Activated naive CD8-positive, alpha-beta T cell treated with anti-CD3 and anti-CD28 coated beads for 36 hours (primary cell): ENCODE measurements at places on chromosomes 4 and X. TPM values are rescaled to one million over a fixed set of nuclear protein-coding genes. Genes with fewer than 3 reads are reported as not detected.
A peak's percentile ranks its signal among the peaks of the same experiment; 100 is the strongest.

DNA sequence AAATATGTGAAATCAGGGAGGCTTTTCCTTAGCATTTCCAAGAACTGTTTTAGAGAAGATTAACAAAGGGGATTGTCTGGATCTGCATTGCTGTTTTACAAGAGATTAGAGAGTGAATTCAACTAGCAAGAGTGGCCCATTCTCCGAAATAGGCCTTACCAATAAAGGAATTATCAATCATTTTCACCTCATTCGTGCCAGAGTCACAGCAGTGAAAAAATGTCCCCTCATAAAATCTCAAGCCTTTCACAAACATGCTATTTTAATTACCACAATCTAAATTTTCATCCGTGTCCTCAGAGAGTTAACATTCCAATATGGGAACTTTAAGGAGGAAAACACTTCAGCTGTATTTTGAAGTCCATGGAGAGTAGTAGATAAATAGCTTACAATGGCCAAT lies 979.6 kb downstream of the RPA4 start:
- no peak for DNase-seq

WNK3 gene
- total RNA-seq, result 1.0 TPM

DNA sequence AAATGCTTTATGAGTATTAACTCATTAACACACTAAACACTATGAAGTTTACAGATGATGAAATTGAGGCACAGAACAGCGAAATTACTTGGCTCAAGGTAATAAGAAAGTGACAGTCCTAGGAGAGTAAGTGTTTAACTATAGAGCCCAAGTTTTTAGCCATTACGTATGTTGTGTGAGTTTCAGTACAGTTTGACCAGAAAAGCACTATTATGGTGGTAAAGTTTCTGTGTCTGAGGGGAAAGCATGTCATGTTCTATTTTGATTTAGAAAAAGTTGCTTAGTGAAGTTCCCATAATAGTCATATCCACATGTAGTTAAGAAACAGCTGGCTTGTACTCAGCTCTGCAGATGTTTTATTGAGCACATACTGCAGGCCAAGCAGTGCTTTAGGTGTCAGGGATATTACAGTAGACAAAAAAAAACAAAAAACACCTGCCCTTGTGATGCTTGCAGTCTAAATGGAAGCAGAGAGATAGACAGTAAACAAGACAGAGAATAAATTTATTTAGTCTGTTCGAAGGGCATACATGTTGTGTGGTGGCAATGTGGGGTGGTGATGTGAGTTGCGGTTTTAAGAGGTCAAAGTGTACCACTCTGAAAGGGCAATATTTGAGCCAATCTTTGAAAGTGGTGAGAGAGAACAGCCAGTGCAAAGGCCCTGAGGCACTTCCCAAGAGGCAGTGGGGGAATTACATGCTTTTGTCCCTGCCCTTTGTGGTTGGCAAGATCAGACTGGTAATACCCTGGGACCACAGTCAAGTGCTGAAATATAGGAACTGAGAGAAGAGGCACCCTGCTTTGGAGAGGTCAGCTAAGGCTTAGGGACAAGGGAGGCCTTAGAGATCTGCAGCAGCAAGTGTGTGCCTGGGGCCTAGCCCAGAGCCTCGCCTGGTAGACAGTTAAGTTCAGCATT lies 6.2 kb downstream of the TMEM131L start:
- no peak for DNase-seq

DNA sequence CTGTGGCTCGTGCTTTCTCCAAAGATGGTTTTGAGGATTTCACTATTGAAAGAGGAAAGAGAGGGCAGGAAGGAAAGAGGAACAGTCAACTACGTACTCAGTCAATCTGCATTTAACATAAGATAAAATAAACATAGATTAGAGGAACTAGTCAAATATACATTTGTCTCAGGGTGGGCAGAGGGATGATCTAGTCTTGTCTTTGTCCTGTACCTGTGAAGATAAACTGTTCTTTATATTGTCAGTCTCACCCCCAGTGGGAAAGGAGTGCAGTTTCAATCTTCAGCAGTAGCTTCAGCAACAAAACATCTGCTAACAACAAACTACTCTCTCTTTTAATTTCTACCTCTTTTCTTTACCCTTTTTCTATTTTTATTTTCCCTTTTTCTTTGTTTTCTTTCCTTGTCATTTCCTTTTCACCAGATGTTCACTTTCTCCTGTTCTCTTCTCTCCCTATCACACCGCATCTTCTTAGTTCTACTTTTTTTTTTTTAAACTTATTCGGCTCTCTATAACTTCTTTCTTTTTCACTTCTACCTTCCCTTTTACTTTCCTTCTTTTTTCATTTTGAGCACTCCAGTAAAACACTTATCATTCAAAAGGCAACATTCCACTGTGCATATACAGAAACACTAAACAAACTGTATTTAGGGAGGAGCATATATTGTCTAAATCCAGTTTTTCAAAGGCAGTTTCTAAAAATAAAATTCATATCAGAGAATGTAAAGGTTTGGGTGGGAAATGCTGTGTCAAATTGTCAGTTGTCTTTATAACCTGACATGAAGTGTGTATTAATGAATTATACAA lies 51.4 kb upstream of the GUCY1A1 start:
- no peak for DNase-seq

- DNase-seq, result no peak
Measured at GRCh38 chr4:4838051-4838935, 21.2 kb upstream of the MSX1 start.

MEPE gene
- not detected for total RNA-seq

ETDC gene
- not detected for total RNA-seq

GBA3 gene
- total RNA-seq, result not detected

ZFP92 gene
- total RNA-seq, result 1.3 TPM

- no peak for DNase-seq
Measured at GRCh38 chrX:139388254-139388653, 142.3 kb upstream of the F9 start.

DNA sequence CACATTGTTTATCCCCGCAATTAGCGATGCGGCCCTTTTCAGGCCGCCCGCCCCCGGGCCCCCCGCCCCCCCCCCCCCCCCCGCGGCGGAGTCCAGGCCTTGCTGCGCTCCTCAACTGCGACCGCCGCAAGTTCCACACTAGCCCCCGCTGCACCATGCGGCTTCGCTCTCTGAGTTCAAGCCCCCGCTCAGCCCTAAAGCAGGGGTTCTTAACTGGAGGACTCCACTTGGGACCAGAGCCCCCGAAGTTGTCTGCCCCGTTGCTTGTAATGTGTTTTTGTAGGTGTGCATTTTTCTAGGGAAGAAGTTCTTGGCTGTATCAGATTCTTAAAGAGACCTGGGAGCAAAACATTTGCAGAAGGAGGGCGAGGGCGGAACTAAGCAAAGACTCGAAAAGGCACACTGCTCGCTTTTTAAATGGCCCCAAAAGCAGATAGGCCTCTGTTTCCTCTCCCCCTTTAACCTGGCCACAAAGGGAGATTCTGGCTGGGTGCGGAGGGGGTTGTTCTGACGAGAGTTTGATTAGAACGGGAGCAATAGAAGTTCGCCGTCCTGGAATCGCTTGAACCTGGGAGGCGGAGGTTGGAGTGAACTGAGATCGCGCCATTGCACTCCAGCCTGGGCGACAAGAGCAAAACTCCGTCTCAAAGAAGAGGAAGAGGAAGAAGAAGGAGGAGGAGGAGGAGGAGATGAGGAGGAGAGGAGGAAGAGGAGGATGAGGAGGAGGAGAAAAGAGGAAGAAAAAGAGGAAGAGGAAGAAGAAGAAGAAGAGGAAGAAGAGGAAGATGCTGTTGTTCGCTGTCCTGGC lies 2.3 kb upstream of the MSX1 start:
- no peak for DNase-seq

STOX2 gene
- not detected for total RNA-seq

GRCh38 chrX:69314436-69315348 lies 149.4 kb upstream of the PJA1 start:
- DNase-seq, result no peak

GRCh38 chr4:150952167-150952845 lies 62.8 kb downstream of the LRBA start:
- DNase-seq, result no peak

DNA sequence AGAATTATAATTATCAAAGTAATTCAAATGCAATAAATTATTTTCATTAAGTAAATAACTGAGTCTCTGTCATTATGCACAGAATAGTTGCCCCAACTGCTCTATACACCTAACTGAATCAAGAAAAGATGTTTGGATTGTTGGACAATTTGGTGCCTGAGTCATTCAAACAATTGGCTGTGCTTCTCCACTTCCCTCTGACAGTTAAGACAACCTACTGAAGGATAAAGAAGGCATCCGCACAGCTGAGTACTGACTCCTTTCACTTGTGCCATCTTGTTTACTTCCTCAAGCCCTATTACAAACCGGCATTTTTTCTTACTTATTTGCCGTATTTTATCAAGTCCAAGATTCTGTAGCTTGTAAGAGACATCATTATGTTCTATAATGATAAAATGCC lies 110.6 kb upstream of the C1QTNF7 start:
- DNase-seq, result no peak

GPRASP1 gene
- 2.3 TPM for total RNA-seq

DNA sequence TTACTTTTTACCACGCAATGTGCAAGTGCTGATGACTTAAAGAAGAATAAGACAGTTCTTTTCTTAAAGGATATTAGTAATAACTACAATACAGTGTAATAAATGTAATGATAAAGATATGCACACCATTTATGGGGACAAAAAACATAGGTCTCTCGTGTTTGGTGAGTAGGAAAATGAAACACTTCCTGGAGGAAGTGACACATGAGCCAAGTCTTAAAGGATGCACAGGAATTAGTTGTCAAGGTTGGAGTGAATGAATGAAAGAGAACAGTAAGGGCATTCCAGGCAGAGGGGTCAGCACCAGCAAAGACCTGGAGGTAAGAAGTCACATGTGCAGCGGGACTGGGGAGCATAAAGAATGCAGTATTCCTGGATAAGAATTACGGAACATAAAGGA lies 112.7 kb downstream of the SH3RF1 start:
- no peak for DNase-seq

GRCh38 chr4:65968831-65969558 lies 298.7 kb upstream of the EPHA5 start:
- no peak for DNase-seq

- no peak for DNase-seq
Measured at GRCh38 chr4:17557880-17558279, 19.1 kb upstream of the LAP3 start.

GRCh38 chr4:154073107-154073822 lies 284.4 kb upstream of the SFRP2 start:
- peak; percentile 3 for DNase-seq

DNA sequence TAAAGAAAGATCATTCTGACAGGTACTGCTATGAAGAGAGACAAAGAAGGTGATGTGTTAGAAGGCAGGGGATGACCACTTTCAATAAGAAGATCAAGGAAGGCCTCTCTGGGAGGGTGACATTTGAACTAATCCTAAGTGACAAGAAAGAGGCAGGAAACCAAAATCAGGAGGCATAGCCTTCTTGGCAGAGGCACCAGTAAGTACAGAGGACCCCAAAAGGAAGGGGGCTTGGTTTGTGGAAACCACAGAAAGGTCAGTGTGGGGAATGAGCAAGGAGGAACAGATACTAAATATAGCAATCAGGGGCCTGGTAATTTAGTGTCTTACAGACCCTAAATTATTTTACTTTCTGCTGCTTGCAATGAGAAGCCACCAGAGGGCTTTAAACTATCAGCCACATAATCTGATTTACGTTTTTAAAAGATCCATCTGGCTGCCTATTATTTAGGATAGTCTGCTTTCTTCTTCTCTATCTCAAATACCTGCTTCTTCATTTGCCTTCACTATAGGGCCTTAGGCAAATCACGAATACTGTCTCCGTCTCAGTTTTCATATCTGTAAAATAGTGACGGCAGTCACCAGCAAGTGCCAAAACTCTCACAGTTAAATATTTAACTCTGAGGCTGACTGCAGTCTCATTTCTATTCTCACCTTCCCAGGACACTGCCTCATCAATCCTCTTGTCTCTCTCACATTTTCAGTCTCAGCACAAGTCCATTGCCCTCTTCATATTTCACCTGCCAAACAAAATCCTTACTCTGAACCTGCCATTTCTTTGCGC lies 16.7 kb downstream of the NR3C2 start:
- no peak for DNase-seq

MAP7D2 gene
- 0.70 TPM for total RNA-seq

DNA sequence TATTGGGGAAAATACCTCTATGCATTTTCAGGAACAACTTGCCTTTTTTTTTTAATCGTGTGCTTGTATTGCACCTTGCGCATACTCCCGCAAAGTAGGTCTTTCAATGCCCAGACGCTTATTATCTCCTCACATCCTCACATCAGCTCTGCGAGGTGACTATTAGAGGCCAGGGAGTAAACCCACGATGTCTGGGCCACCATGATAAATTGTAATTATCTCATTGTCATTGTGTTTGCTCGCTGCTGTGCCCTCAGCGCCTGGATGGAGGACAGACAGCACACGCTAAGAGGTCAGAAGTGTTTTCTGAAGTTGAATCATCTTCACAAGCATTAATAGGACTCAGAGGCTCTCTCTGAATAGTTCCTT lies 1.0 kb upstream of the RELL1 start:
- no peak for DNase-seq

- DNase-seq, result no peak
Measured at GRCh38 chrX:107823456-107823855, 2.2 kb upstream of the MID2 start.

BEND4 gene
- total RNA-seq, result 1.2 TPM

DNA sequence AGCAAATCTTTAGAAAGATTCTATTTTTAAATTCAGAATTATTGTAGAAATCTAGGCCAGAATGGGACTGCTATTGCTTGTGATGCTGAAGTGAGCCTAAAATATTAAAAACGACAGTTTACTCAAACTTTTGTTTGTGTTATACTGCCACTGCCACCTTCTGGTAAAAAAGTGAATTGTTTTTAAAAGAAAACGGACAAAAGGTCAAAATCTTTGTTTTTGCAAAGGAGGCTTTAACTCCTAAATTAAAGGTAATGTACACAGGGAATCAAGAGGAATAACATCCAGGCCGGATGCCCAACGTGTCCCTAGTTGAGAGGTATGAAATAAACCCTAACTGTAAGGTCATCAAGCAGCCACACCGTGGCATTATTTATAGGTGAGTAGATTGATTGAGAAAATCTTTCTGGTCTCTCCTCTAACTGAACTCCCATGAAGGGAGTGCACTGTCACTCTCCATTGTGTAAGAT lies 338.3 kb upstream of the GALNT7 start:
- DNase-seq, result no peak

- no peak for DNase-seq
Measured at GRCh38 chrX:7586126-7586525, 256.8 kb upstream of the VCX start.

- DNase-seq, result no peak
Measured at GRCh38 chr4:93031431-93032098, 727.8 kb downstream of the GRID2 start.

DNA sequence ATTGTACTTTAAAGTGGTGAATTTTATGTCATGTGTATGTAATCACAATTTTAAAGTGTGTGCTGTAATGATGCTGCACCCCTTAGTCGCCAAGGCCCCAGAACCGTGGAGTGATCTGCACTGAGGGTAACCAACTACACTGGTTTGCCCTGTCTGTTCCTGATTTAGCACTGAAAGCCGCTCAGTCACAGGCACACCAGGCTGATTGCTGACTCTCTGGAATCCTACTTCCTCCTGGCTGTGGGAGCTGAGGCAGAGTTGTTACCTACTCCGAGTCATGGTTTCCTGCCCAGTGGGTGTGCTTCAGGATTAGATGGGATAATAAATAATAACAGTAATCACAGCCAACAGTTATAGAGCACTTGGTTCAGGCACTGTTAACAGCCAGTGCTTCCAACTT lies 645.4 kb downstream of the BCOR start:
- no peak for DNase-seq
